Stimulated activated CD8-positive, alpha-beta memory T cell treated with anti-CD3 and anti-CD28 coated beads, Interleukin-2, amount 100 ng/mL, for 1 hour (primary cell): ENCODE measurements at places on chromosomes 5 and 9.

- DNase-seq: no peak
These were observed 189.7 kb downstream of the MEF2C start for GRCh38 chr5:88693071-88693932.

GRCh38 chr9:87067426-87067825, 120.1 kb upstream of the GAS1 start:
- no peak for DNase-seq

GRCh38 chr5:149667084-149667828, 62.9 kb upstream of the PPARGC1B start:
- DNase-seq: no peak

DNA sequence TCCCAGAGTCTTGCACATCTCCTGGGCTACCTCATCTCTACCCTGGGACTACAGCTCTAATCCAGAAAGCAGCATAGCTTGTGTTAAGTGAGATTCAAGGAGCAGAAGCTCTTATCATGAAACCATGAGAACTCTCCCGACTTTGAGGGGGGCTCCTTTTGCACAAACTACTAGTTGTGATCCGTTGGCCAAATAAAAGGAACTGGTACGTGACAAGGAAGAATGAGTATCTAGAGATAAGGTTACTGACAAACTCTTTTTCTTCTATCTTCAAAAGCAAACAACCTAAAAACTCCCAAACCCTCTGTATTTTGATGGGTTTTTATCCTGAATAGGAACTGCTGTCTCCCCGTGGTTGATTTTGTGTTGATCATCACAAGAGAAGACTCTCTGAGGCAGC, 168.5 kb downstream of the SLC24A2 start:
- DNase-seq: no peak

GRCh38 chr5:90158131-90158530, 251.4 kb downstream of the CETN3 start:
- no peak for DNase-seq

GRCh38 chr5:120927950-120928530, 463.9 kb downstream of the PRR16 start:
- no peak for DNase-seq

DNA sequence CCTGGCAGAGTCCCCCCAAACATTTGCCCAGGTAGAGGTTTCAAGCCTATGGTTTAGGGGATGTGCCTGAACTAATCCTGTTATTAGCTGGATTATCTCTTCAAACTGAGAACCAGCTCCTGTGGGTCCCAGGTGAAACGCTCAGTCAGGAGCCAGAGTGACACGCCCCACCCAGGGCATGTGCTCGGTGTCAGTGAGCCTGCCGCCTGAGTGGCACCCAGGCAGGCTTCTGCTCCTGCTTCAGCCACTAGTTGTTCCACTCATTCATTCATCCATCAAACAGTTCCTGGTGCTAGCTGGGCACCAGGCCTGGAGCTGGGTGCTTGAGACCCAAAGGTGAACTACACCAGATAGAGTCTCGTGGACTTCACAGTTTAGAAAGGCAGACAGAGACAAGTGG, 129.4 kb upstream of the PITX1 start:
- DNase-seq: no peak

- no peak for DNase-seq
These were observed 67.3 kb downstream of the CRB2 start for GRCh38 chr9:123423311-123423640.

- no peak for DNase-seq
These were observed 2.1 kb downstream of the CFAP77 start for GRCh38 chr9:132412089-132412488.

DNA sequence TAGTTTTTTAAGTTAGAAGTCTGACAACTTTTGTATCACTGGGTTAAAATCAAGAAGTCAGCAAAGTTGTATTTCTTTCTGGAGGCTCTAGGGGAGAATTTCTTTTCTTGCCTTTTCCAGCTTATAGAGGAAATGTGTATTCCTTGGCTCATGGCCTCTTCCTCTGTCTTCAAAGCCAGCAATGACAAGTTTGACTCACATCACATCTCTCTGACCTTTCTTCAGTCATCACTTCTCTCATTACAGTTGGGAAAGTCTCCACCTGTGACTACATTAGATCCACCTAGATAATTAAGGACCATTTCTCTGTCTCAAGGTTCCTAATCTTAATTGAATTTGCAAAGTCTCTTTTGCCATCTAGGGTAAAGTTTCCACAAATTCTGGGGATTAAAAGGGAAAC, 339.9 kb downstream of the TENT4A start:
- no peak for DNase-seq

GRCh38 chr9:114570742-114571141, 16.8 kb upstream of the ATP6V1G1 start:
- no peak for DNase-seq

- no peak for DNase-seq
These were observed 612.8 kb downstream of the CSNK1G3 start for GRCh38 chr5:124124711-124125229.

DNA sequence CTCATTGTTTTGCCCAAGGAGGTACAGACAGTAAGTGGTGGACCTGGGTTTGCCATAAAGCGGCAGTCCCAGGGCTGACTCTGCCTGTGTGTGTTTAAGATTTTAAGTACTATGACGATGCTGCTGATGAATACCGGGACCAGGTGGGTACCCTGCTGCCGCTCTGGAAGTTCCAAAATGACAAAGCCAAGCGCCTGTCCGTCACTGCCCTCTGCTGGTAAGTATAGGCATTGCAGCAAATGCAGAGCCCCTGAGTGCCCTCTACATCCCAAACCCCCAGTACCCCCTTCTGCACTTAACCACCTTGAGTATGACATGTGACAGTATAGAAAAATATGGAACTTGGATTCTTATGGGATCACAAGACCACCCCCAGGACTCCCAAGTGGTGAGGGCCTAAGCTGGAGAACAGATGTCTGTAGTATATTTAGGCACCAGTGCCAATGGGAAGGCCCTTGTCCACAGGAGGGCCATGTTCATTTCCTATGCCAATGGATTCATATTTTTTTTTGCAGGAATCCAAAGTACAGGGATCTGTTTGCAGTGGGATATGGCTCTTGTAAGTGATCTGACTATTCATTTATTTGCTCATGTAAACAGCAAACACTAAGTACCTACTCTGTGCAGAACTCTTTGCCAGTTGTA, 22.0 kb downstream of the ENHO start:
- DNase-seq: peak; percentile 50

DNA sequence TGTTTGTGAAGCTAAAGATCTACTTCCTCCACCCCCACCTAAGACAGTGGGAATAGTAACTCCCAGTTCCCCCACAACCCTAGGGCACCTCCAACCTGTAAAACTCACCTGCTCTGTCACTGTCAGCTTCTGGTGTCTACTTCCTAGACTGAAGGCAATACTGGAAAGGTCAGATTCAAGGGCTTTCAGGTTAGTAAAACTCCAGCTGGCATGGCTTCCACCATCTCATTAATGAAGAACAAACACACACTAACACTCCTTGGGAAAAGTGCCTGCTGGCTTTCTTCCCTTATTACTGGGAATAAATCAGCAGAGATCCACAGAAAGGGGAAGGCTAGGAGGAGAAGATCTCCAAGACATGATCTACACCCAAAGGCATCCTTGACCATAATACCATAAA, 109.9 kb downstream of the TMEM174 start:
- no peak for DNase-seq

- no peak for DNase-seq
These were observed 303.1 kb downstream of the MLLT3 start for GRCh38 chr9:20319241-20319640.

- DNase-seq: no peak
These were observed 178.2 kb upstream of the IRX1 start for GRCh38 chr5:3417376-3417943.

DNA sequence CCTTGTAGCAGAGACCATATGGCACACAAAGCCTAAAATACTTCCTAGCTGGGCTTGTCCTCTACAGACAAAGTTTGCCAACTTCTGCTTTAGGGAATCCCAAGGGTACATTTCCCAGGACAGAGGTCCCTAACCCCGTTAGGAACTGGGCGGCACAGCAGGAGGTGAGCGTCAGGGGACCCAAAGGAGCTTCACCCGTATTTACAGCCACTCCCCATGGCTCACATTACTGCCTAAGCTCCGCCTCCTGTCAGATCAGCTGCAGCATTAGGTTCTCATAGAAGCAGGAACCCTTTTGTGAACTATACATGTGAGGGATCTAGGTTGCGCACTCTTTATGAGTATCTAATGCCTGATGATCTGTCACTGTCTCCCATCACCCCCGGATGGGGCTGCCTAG, 88.5 kb upstream of the TRPM3 start:
- DNase-seq: no peak

DNA sequence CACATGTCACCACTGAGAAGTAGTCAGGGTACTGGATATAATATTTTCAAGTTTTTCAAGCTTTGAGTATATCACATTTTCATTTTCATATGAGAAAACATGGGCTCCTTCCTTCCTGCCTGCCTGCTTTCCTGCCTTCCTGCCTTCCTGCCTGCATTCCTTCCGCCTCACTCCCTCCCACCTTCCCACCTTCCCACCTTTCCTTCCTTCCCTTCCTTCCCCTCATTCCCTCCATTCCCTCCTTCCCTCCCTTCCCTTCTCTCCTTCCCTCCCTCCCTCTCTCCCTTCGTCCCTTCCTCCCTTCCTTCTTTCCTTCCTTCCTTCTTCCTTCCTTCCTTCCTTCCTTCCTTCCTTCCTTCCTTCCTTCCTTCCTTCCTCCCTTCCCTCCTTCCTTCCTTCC, 175.3 kb downstream of the HMHB1 start:
- no peak for DNase-seq
